ENCODE measurements at places on chromosomes 1 and 21.
A peak's percentile ranks its signal among the peaks of the same experiment; 100 is the strongest.

- DNase-seq, result peak; percentile 64
Measured at GRCh38 chr1:223133824-223134435, 9.1 kb downstream of the TLR5 start.

DNA sequence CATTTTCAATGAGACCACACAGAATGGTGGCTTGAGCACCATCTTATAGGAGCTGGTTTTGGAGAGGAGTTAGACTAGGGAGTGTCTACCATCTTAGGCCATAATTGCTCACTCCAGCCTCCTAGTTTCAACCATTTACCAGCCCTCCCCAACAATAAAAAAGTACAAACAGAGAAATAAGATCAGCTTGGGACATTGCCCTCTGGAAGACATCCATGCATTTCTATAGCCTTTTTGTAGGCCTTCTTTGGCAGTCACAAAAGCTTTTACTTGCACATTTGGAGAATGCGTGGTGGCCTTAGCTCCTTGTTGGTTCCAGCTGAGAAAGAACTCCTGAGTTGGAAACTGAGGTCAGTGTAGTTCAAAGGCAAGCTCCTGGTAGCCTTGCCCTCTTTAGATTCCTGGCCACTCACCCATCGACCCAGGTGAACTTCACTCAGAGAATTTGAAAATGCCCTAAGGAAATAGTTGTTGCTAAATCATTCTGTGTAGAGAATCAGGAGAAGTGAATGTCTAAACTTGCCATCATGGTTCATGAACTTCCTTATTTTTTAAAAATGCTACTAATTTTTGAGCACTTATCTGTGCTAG, 301.7 kb upstream of the PROX1 start:
- DNase-seq, result no peak

- no peak for DNase-seq
Measured at GRCh38 chr1:206419250-206419649, 51.0 kb upstream of the IKBKE start.

- no peak for DNase-seq
Measured at GRCh38 chr1:52192436-52192835, 50.5 kb downstream of the ZFYVE9 start.

- no peak for DNase-seq
Measured at GRCh38 chr1:9845914-9846313, 22.1 kb upstream of the CLSTN1 start.

GRCh38 chr1:18970762-18971161, 14.3 kb upstream of the IFFO2 start:
- no peak for DNase-seq

DNA sequence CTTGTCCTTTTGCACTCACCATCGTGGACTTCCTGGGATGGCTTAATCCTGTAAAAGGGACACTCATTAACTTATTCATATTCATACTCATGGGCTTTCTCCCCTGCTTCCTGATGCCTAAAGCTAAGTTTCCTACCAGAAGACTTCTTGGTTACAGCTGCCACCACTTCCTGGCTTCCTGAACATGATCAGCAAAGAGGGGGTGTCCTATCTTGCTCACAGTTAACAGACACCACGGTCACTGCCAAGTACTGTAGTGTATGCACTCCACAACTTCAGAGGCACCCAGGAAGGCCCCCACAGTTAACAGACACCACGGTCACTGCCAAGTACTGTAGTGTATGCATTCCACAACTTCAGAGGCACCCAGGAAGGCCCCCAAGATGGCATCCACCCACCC, 177.8 kb downstream of the SIPA1L2 start:
- no peak for DNase-seq

DNA sequence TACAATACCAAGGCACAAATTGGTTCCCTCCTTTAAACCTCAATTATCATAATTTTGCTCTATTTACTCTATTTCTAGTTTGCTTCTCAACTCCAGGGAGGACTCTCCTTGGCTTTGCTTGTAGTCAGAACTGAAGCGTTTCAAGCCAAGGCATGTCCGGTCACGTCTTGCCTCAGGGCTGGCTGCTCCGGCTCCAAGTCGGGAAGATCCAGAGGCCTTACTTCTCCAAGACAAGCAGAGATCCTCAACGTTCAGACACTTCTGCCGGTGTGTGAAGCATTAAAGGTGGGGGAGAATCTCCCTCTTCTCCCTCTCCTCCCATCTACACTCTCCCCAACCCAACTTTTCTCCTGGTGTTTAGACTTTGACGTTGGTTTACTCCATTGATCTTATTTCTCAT, 7.2 kb upstream of the HHAT start:
- no peak for DNase-seq

- no peak for DNase-seq
Measured at GRCh38 chr1:2052054-2052679, 2.0 kb downstream of the PRKCZ start.

DNA sequence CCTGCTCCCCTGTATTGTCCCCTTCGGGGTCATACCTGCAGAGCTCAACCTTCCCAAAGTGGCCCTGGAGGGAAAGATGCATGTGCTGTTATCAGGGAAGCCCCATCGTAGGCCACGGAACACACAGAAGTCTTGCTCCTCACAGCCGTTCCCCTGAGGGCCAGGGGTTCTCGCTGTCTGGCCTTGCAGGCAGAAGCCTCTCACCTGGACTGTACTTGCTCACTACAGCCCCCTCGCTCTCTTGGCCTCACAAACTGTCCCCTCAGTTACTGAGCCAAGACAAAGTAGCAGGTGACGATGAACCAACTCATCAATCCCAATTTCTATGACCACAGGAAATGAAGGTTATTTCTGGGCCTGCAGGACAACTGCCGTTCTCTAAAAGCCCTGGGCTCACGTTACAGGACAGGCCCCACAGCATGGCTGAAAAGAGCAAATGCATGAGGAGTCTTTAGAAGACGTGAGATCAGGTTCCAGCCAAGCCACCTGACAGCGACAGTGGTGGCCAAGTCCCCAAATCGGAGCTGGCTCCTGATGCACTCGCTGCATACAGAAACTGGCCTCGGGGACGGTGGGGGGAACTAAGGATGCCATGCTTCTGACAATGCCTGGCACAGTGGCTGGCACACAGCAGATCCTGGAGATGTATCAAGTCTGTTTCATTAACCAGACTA, 95.0 kb downstream of the RAVER2 start:
- no peak for DNase-seq

GRCh38 chr1:204859861-204860267, 10.8 kb upstream of the NFASC start:
- no peak for DNase-seq

GRCh38 chr1:5253036-5253435, 598.6 kb downstream of the AJAP1 start:
- no peak for DNase-seq
